Caudate nucleus (tissue), 63 donors: ENCODE measurements at places on chromosomes 4 and X.

- DNase-seq = no peak
These were observed 109.6 kb upstream of the FTHL17 start for GRCh38 chrX:31181377-31182000.

DNA sequence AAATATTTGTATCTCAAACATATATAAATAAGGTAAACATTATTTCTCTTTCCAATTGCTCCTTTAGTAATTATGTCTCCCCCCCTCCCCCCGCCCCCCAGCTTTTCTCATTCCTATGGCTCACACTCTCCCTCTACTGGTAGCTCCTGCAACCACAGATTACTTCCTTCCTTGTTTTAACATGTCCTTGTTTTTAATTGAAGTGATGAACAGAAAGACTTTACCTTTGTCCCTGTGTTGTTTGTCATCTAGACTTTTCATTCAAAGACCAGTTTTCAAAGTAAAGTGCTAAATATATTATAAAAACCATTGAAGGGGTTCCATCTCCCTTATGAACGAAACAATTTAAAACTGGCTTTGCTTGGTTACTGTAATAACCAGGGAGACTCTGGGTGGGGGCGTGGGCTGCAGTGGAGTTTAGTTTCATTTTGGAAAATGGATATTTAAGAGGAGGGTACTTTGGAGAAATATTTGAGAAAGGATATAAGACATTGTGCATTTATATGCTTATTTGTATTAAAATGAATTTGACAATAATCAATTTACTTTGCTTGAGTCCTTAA lies 352.9 kb downstream of the RAPGEF2 start:
- no peak for DNase-seq

DNA sequence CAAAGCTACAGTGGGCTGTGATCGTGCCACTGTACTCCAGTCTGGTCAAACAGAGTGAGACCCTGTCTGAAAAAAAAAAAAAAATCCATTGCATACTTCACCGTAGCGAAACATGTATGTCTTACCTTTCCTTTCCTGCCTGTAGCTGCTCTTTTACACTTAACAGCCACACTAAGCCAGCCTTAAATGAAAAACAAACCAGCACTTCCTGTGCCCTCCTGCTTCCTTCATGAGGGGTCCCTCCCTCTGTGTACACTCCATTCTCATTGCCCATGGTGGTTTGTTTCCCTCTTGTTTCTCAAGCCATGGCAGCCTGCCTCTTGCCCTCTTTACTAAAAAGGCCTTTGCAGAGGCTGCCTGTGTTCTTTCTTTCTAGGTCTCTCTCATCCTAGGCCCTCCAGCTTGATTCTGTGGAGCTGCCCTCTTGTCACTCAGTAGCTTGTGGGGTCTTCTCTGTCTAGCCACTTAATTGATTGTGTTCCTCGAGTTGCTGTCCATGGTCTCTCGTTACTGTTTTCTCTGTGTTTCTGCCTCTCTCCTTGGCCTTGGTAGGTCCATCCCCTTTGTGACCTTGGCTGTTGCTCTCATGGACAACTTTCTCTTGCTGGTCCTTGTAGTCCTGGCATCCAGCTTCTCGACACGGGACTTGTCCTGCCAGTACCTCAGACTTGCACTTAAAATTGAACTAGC lies 52.1 kb upstream of the MSANTD1 start:
- no peak for DNase-seq

DNA sequence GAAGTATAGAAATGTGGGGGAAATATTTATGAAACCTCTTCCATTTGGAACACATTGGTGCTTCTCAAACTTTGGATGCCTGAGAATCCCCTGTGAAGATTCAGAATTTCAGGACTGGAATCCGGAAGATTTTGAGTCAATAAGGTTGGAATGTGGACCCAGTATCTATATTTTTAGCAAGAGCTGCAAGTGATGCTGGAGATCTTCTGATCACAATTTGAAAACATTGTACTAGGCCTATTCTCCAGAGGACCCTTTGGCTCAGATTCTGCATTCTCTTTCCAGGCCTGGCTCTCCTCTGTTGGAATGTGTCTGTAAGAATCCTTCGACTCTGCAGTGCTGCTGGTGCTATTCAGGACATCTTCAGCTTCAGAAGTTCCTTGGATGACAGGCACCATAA lies 2.4 kb upstream of the PKD2 start:
- DNase-seq = no peak

- DNase-seq = no peak
These were observed 93.8 kb downstream of the SORCS2 start for GRCh38 chr4:7286170-7286569.

DNA sequence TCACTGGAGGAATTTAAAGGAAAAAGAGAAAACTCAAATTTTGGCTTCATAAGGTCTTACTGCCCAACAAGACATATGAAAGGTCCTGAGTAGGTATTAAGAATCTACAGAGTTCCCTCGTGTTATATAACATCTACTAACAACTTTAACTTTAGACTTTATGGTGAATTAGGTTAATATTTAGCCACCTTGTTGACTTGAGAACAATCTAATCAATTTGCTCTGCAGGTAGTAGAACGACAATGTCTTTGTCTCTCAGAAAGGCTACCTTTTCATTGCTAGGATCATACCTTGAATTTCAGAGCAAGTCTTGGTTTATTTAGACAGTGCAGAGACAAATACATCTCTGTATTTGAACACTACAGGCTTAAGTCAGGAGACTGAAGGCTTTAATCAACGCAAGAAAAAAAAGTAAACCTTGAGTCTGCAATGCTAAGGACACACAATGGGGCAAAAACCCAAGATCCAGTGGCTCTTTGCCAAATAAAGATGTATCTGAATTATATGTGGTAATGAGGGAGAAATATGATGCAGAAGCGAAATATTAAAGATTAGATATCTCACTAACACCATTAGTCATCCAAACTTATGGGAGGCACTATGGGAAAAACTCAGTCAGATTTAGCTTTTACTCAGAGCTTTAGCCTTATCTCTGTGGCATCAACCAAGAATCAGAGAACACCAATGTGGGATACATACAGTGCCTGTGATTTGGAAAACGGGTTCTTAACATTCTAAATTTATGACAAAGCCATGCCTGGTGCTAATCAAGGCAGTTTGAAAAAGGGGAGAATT lies 93.6 kb upstream of the FTHL17 start:
- no peak for DNase-seq

GRCh38 chr4:6225469-6225868 lies 25.1 kb upstream of the JAKMIP1 start:
- no peak for DNase-seq

DNA sequence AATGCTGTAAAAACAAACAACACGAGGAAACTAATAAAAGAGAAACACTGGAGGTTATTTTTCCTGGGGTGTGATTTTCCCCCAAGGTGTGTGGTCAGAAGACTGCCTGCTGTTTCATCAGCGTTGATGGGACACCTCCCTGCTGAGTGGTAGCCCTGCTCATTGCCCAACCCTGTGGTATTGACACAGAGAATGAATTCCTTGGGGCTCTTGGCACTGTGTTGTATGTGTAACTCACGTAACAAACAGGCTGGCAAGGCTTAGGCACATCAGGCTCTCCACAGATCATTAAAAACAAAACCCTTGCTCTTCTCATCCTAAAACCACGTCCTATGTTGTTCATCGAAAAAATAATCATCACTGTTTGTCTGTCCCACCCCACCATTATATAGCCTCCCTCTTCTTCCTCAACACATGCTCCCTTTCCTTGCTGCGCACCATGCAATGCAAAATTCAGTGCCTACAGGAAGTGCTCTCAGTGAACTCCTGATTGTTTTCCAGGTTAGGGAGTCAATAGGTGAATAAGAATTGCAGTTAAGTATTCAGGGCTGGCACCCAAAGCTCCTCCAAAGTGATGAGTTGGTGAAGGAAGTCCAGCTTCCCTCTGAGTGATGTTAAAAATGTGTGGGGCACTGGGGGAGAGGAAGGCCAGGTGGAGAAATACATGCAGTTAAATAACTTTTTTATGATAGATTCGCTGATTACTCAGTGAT lies 11.4 kb upstream of the PUDP start:
- DNase-seq = no peak

- DNase-seq = no peak
These were observed 17.4 kb downstream of the QDPR start for GRCh38 chr4:17494258-17495190.

- DNase-seq = no peak
These were observed 156.6 kb downstream of the FAM13A start for GRCh38 chr4:88900432-88900831.

DNA sequence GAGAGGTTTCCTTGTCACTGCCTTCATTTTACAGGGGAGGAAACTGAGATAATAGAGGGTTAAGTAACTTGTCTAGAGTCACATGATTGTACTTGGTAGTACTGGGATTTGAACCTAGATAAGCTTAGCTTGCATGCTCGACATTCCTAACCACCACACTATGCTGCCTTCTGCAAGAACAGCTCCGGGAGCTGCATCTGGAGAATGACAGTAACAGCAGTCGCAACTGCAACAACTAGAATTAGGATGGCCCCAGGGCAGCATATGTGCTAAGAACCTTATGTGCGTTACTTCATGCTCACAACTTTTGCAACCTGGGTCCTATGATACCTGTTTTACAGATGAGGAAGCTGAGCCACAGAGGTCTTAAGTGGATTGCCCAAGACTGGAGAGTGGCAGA lies 89.5 kb upstream of the LCORL start:
- no peak for DNase-seq

- no peak for DNase-seq
These were observed 214.4 kb downstream of the DCHS2 start for GRCh38 chr4:154277172-154277571.

GRCh38 chrX:27863809-27864208 lies 56.0 kb downstream of the MAGEB10 start:
- DNase-seq = no peak

DNA sequence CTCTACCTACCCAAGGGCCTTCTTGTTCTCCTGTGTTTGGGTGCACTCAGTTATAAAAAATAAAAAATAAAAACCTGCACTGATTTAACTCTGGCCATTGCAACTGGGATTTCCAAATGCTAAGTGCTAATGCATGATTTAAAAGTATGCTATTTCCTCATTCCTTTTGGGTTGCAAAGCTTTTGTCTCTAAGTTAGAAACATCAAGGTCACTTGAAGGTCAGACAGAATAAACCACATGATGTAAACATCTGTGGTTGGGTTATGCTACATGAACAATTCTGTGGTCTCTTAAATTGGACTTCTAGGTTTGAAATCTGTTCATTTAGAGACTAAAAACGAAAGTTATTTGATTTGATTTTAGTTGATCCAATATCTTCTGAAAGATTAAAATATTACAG lies 1547.4 kb upstream of the TENM3 start:
- DNase-seq = no peak

DNA sequence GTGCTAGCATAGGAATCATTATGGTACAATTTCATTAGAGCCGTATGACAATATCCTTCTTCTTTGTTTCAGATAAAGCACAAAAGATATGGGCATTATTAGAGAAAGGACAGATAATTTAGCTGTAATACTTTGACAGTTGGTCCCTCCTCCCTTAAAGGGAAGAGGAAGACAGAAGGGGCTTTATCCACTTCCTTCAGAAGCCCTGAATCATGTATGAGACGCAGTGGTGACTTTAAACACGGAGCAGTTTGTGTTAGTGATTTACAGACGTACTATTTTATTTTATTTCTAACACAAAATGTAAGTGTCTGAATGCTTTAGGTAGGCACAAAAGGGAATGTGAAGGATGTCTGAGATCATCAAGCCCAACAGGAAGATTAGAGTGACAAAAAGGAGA lies 467.7 kb downstream of the IL15 start:
- no peak for DNase-seq

- no peak for DNase-seq
These were observed at the start of gene NEUROG2 for GRCh38 chr4:112516066-112516470. NEUROG2 (minus strand) TSS chr4:112516180; CDS start chr4:112515475, 705 bp downstream.

DNA sequence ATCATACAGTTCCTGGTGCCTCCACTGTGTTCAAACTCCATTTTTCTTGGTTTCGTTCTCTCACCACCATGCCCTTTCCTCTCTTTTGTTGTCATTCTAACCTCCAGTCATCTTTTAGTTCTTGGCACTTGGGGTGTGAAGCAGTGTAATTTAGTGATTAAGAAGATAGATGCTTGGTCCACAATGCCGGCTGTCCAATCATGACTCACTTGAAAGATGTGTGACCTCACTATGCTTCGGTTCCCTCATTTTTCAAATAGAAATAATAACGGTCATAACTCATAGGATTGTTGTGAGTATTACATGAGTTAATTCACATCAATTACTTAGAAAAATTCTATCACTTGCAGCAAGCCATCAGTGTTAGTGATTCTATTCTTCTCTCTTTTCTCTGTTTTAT lies 327.8 kb downstream of the ADGRL3 start:
- DNase-seq = no peak

DNA sequence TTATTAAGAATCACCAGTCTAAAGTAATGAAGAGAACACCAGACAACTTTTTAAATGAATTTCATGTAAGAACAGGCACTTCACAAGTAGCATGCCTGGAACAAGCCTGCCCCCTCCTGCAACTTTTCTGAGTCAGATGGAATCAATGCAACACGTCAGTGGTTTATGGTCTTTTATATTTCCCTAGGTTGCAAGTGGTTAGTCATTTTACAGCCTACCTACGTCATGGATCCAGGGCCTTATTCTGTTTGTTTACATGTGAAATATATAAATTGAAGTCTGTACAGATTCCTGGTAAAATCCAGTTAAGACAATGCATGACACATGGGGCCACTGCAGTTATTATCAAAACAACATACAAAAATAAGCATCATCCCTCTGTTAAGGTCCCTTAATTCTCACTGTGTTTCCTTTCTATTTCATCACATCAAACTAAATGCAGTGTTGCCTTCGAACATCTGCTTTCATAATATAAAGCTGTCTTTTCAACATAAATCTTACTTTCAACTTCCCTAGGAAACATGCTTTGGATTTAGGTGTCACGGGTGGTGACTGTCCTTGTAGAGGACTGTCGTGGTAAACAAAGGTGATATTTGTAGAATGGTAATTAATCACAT lies 309.3 kb downstream of the FRMPD4 start:
- no peak for DNase-seq

- DNase-seq = no peak
These were observed 112.9 kb downstream of the MBNL3 start for GRCh38 chrX:132375941-132376340.
